ENCODE measurements at places on chromosomes 4 and X.

DNA sequence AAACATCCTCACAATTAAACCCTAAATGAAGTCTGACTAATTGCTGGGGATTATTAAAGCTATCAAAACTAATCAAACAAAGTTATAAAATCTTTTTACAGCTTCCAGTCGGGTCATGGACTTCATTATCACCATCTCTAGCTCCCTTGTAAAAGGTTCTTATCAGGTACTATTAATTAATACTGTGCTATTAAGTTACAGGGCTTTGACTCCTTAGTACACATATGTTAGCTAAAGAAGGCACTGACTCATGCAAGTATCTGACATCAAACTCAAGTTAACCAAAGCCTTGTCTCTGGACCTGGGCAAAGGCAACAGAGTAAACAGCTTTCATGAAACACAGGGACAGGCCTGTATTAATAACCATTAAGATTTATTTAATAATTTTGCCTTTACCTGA, 7.9 kb upstream of the ADH4 start:
- no peak for DNase-seq

DNA sequence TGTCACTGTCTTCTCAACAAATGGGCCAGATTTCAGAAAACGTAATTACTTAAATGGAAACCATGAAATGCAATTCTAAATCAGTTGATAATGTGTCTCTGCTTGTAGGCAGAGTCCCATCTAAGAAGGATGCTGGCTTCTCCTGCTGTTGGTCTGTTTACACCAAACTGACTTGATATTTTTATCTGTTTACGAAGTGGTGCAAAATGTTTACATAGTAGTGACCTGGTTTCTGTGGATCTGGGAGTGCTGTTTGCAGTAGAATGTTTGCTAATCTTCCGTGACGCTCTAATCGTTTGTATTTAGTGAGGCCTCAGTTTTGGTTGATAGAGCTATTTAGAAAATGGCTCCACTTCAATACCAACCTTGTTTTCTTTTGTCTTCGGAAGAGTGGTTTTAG, 213.5 kb downstream of the VEGFC start:
- DNase-seq = no peak

- no peak for DNase-seq
Observed at GRCh38 chrX:86171366-86171765, 23.1 kb downstream of the DACH2 start.

- DNase-seq = no peak
Observed at GRCh38 chr4:113043591-113043990, 5.9 kb upstream of the ANK2 start.

DNA sequence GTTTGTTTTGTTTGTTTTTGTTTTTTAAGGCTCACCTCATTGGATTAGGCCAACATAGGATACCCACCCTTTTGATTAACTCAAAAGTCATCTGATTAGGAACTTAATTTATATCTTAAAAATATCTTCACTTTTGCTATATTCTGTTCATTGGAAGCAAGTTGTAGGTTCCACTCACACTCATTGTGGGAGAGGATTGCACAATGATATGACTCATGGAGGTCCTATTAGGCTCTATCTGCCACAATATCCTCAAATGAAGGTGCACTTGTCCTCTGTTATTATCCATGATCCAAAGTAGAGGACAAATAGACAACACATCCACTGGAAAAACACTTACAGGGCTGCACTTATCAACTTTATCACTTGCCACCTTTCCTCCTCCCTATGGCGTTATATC, 60.5 kb upstream of the ADAMTS3 start:
- DNase-seq = no peak

DNA sequence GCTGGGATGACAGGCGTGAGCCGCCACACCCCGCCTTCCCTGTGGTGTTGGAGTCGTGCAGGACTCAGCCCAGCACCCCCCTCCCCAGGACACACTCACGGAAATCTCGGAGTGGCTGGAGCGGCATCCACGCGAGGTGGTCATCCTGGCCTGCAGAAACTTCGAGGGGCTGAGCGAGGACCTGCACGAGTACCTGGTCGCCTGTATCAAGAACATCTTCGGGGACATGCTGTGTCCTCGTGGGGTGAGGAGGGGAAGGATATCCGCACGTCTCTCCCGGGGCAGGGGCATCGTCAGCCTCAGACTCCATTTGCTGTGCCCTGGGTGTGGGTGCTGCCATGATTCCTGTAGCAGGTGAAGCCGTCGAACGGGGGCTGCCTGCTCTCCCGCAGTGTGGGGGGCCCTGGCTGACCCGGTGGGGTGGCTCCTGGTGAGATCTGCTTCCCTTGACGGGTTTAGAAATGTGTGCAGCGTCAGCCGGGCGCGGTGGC, 10.3 kb downstream of the PLCXD1 start:
- no peak for DNase-seq

- no peak for DNase-seq
Observed at GRCh38 chr4:160386846-160387245, 1284.0 kb downstream of the RAPGEF2 start.

- peak; percentile 32 for DNase-seq
Observed at GRCh38 chrX:140712413-140713173, 3.0 kb downstream of the LINC00632 start.

- no peak for DNase-seq
Observed at GRCh38 chr4:142452161-142452855, 393.8 kb downstream of the INPP4B start.

GRCh38 chr4:139893801-139894200, 228.2 kb downstream of the MGST2 start:
- DNase-seq = no peak

DNA sequence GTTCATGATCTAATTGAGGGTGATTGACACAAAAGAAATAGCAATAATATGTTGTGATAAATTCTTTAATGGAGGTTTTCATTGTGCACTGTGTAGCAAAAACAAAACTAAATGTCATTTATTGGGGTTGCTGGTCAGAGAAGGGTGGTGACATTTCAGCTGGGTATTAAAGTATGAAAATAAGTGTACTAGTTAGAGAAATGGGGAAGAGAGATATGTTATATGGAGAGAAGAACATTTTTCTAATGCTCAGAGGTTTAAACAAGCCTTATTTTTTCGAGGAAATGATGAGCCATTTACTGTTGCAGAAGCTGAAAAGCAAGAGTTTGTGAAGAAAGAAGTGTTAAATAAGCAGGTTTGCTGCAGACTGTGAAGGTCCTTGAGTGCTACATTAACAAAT, 142.7 kb upstream of the PAQR3 start:
- DNase-seq = no peak

- no peak for DNase-seq
Observed at GRCh38 chrX:149762696-149763614, 10.9 kb upstream of the HSFX1 start.

GRCh38 chr4:53963781-53964180, 100.6 kb downstream of the CHIC2 start:
- DNase-seq = no peak

- no peak for DNase-seq
Observed at GRCh38 chr4:167415461-167415860, 181.2 kb upstream of the SPOCK3 start.

DNA sequence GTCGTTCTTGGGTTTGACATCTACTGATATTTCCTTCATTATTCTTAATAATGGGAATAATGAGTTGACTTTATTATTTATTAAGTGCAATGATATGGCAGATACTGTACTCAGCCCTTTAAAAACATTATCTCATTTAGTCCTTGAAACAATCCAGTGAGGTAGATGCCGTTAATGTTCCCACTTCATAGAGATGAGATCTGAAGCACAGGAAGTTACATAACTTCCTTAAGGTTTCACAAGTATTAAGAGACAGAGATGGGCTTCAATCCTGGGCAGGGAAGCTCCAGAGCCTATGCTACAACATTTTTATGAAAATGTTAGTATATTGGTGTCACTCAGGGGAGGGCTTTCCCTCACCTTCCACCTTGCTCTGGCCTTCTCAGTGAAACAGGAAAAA, 9.7 kb upstream of the KLHL13 start:
- no peak for DNase-seq

GRCh38 chrX:14274691-14275090, 245.0 kb upstream of the GEMIN8 start:
- DNase-seq = no peak

DNA sequence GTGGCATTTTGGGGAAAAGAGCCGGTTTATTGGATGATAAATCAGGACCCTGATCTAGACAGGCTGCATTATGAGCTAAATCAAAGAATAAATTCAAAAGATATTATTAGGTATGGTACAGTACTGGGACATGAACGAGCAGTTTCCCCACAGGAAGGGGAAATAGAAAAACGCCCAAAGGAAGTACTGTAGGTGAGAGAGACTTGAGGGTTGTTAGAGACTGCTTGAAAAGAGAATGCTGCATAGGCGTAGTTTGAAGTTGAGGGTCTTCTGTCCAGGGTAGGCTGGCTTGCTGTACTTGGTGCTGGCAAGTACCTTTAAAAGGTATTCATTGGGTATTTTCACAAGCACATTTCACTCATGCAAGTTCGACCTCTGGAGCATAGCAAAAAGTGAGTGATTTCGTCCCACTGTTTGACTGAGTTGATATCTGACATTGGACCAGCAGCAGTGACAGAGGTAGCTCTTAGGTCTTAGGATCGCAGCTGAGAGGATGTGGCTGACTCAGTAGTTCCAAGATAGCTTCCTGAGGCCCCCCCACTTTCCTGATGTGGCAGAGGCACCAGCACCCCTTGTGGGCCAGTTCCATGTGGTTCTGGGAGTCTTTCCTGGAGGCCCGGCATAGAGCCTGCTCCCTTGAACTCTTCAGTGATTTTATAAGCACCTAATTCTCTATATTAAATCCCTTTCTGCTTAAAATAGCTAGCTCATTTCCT, 64.3 kb downstream of the TMEM131L start:
- DNase-seq = no peak

GRCh38 chr4:169802873-169803272, 45.1 kb upstream of the HPF1 start:
- no peak for DNase-seq

DNA sequence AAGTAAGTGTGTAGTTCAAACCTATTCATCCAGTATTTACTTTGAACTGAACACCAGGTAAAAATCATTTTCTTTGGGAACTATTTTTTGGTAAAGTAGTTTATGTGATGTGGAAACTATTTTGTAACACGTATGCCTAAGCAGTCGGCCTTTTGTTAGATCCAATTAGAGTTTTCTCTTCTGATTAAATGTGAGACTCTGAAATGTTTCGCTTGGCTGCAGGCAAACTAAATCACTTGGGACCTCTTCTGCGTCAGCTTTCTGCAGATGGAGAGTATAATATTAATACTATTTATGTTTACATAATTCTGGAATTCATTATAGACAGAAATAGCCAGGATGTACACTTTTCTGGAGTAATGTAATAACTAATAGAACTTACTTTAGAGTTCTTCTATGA, 46.9 kb downstream of the BMPR1B start:
- no peak for DNase-seq

DNA sequence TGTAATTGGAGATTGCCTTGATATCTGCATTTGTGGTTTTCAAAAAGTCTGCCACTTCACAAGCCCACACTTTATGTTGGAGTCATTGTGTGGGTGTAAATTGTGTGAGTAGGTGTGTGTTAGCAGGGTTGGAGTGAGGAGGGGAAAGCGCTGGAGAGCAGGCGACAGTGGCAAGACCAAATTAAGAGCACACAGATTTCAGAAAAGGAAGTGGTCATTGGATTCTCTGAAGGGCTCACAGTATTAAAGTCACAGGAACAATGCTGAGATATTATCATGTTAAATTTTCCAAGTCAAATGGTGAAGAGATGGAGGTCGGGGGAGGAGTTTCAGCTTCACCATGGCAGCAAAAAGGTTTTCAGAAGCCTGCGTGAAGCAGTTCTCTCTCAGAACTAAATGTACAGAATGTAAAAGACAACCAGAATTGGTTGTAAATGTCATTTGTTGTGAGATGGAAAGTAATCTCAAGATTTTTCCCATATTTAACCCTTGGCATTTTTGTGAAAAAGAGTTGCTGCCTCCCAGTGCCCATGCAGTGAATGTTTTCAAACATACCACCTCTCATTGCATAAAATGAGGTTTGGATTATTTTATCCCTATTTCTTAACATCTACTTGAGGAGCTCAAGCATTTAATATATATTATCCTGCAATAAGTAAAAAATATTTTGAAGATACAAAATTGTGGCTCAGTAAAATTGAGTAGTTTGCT, 265.9 kb downstream of the ZNF674 start:
- DNase-seq = no peak

DNA sequence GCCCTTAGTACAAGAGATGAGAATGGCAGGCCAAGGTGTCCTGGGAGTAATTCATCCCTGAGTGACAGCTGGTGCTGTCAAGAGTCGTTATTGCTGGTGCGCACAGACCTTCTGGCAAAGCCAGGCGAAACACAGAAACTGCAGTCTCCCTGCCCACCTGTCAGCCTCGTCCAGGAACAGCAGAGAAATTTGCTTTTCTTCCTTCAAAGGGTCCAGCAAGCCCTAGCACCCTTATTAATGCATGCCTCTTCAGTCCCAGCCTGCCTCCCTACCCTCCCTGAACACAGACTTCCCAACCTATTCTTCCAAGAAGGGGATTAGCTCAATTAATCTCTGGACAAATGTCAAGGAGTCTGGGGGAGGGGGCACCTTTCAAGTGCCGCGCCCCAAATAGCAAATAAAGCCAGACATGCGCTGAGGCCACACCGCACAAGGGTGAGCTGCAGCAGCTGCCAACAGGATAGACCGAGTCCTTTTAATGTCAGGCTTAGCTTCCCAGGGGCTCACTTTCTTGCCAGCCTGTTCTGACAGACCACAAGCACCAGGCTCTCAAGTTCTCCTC, 250.7 kb upstream of the RASGEF1B start:
- DNase-seq = peak; percentile 95

DNA sequence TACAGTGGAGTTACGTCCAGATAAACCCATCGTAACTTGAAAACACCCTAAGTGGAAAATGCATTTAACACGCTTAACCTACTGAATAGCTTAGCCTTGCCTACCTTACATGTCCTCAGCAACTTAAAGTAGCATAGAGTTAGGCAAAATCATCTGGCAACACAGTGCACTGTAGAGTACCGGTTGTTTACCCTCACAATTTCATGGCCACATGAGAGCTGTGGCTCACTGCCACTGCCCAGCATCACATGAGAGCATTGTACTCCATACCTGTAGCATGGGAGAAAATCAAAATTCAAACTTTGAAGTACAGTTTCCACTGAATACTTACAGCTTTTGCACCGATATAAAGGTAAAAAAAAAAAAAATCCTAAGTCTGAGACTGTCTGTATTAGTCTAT, 40.6 kb downstream of the GUCY1A1 start:
- no peak for DNase-seq

GRCh38 chr4:60034361-60034760, 1165.8 kb upstream of the ADGRL3 start:
- no peak for DNase-seq

GRCh38 chr4:2698951-2699505, 57.1 kb downstream of the TNIP2 start:
- no peak for DNase-seq

- no peak for DNase-seq
Observed at GRCh38 chr4:31126881-31127398, 406.8 kb downstream of the PCDH7 start.

- DNase-seq = peak; percentile 45
Observed at GRCh38 chr4:8050555-8051206, 107.9 kb downstream of the ABLIM2 start.
